IMR-90 (cell line): ENCODE measurements at places on chromosomes 13 and 19. TPM values are rescaled to one million over a fixed set of nuclear protein-coding genes. Genes with fewer than 3 reads are reported as not detected.

GRCh38 chr13:48979892-48980291 is 4.2 kb downstream of the FNDC3A start:
- DNase-seq: no peak

DNA sequence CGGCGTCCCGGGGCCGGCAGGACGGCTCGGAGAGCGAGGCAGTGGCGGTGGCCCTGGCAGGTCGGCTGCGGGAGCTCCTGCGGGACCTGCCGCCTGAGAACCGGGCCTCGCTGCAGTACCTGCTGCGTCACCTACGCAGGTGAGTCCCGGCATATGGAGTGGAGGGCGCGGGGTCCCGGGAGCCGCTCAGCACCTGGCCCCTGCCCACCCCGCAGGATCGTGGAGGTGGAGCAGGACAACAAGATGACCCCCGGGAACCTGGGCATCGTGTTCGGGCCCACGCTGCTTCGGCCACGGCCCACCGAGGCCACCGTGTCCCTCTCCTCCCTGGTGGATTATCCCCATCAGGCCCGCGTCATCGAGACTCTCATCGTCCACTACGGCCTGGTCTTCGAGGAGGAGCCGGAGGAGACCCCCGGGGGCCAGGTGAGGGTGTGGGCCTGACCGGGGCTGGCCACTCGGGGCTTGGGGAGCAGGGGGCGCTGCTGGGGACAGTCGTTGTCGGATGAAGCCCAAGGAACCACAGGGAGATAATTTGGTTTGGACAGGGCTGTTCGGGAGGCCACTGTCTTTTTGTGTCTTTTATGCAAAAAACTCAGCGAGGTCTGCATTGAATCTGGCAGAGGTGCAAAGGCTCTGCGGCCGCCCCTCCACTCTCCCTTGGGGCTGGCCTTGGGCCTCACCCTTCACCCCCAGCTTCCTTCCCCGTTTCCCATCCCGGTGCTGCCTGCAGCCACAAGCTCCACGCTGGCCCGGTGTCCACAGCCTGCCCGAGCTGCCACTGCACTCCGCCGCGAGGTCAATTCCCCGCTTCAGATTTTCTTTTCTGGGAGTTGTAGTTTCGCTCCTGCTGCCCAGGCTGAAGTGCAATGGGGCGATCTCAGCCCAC is 12.0 kb downstream of the POLR2E start:
- DNase-seq: no peak

- DNase-seq: no peak
These were observed 65.0 kb downstream of the TBC1D4 start for GRCh38 chr13:75417012-75417384.

- DNase-seq: peak; percentile 3
These were observed 230.2 kb downstream of the TDRD3 start for GRCh38 chr13:60627071-60627686.

GRCh38 chr19:10290357-10290875 is 664 bp downstream of the ICAM5 start:
- peak; percentile 7 for DNase-seq

GRCh38 chr19:53898636-53899341 is 10.3 kb upstream of the CACNG7 start:
- DNase-seq: no peak

DNA sequence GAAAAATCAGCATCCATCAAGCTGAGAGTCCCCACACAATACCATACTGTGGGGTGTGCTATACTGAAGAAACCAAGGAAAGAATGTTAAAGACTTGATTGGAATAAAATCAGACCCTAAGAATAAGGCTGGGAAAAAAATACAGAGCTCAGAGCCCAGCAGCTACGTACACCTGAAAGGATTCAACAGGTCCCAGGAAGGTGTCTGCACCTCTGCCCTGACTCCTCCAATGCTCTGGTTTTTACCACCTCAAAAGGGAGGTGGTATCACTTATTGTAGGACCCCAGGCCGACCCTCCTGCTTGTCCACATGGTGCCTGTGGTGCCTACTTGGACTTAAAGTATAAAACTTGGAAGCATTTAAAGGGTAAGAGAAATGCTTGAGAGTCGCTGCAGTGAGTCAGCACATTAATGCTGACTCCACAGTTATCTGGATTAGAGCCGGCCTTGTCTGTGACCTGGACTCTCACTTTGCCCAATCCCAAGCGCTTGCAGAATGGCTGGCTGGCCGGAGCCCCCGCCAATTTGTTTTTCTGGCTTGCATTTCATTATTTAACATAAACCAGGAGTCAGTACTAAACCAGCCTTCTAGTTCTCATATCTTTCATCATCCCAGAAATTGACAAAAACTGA is 110.1 kb downstream of the FGF14 start:
- peak; percentile 27 for DNase-seq

GRCh38 chr13:20582026-20582425 is 15.1 kb downstream of the IFT88 start:
- DNase-seq: no peak

DNA sequence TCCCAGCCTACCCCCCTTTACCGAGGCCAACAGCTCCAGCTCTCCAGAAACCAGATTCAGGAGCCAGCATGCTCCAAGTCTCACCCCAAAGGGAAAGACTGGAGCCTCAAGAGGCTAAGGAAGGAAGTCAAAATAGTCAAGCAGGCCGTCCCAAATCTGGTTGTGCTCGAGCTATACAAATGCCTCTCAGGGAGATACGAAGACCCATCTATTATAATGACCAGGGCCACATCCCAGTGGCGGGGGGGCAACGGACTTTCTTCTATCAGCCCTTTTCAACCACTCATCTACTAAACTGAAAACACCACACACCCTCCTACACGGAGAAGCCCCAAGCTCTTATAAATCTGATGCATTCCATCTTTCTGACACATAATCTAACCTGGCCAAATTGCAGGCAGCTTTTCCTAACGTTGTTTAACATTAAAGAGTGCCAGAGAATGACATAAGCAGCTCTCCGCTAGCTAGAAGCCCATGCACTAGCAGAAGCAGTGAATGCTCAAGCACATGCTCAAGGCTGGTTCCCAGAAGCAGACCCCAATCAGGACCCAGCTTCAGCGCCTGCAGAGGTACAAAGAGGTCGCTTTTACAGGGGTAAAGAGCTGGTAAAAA is 104.6 kb upstream of the ZNF98 start:
- no peak for DNase-seq

- no peak for DNase-seq
These were observed 13.7 kb downstream of the SMIM24 start for GRCh38 chr19:3466635-3467034.

DNA sequence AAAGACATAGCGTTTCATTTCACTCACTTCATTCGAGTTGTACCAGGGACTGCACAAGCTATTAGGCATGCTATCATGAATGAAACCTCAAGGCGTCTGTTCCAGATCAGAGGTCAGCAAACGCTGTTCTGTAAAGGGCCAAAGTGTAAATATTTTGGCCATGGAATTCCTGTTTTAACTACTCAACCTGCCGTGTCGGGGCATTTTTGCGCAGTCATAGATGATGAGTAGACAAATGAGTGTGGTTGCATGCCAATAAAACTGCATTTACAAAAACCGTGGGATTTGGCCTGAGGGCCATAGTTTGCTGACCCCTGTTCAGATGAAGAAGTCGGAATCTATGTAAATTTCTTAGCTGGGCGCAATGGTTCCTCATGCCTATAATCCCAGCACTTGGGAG is 6.5 kb downstream of the INSR start:
- no peak for DNase-seq

- peak; percentile 54 for DNase-seq
These were observed 14.6 kb upstream of the C13orf42 start for GRCh38 chr13:51125495-51126226.

- DNase-seq: no peak
These were observed 48.7 kb downstream of the ESD start for GRCh38 chr13:46748300-46748699.

GRCh38 chr13:114315074-114315785 is 927 bp downstream of the CHAMP1 start:
- no peak for DNase-seq

GRCh38 chr19:10533646-10534386 is 9.9 kb upstream of the ATG4D start:
- DNase-seq: peak; percentile 88

DNA sequence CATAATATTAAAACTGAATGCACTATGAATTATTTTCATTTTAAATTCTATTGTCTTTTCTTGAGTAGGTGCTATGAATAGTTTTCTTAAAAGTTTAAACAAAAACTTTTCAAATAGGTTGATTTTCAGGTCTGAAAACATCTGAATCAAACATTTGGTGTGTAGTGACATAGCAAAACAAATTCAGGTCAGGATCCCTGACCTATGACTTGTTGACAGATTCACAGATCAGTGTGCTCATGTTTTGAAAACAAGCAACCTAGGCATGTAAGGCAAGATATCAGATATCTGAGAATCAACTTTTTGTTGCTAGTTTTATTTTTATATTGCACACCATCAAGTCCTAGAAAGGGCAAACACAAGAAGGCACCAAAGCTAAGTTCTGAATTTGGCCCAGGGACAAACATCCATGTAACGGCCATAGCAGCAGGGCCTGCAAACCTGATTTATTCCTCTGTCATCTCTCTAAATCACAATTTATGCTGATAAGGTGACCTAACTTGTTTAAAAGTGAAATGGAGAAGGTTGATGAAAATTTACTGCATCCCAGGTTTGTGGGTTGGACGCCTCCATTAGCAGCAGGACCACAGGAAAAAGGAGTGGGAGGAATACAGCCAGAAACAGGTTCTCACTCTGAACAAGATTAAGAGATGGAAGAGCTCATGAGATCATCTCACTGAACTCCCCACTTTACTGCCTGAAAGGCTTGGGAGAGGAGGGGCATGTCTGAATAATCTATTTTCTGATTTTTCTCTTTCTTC is 337.7 kb downstream of the KCNRG start:
- DNase-seq: no peak

GRCh38 chr13:20291037-20291436 is 58.9 kb upstream of the GJB6 start:
- DNase-seq: no peak

- DNase-seq: no peak
These were observed 429.5 kb downstream of the TSHZ3 start for GRCh38 chr19:30919737-30920136.

- no peak for DNase-seq
These were observed 643.9 kb upstream of the SGCG start for GRCh38 chr13:22536851-22537250.

DNA sequence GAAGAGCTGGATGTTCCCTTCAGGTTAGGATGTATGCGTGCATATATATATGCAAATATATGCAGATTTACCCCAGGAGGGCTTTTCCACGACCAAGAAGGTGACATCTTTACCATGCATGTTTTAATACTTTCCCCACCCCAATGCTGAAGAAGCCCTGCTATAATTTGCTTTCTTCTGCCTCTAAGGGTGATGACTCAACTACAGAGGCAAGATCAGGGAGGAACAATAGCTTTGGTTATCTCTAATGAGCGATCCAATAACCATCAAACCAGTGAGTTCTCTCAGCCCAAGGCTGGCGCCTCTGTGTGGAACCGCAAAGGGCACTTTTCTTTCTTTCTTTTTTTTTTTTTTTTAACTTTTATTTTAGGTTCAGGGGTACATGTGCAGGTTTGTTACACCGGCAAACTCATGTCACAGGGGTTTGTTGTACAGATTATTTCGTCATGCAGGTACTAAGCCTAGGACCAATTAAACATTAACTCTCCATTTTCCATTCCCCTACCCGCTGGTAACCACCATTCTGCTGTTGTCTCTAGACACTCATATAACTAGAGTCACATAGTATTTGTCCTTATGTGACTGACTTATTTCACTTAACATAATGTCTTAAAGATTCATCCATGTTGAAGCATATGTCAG is 25.7 kb upstream of the UBE2L5 start:
- DNase-seq: peak; percentile 19

DNA sequence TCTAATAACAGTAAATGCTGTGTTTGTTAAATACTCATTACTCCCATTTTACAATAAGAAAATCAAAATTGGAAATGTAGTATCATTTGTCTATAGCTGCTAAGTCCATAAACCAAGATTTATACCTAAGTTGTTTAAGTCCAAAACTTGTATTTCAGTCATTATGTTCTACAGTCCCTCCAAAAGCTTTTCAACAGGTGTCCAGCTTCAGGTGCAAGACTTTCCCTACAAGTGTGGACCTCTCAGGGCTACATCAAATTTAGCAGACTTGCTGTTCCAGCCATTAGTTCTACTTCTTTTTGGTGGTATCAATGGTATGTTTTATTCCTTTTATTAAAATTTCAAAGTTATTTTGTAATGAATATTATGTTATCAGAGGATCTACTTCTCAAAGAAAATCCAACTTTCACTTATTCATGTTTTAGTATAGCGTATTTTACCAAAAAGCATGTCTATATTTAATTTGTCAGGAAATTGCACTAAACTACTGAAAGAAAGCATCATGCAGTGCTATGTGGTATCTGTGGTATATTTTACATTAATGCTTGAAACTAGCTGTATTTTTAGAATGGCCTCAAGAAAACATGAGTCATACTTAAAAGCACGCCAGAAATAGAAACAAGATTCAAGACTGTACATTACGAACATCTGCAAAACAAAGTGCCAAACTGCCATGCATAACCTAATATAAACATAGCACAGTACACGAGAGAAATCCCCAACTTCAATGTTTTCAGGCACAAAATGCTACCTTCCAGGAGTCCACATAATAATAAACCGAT is 44.5 kb downstream of the VWA8 start:
- peak; percentile 95 for DNase-seq

DNA sequence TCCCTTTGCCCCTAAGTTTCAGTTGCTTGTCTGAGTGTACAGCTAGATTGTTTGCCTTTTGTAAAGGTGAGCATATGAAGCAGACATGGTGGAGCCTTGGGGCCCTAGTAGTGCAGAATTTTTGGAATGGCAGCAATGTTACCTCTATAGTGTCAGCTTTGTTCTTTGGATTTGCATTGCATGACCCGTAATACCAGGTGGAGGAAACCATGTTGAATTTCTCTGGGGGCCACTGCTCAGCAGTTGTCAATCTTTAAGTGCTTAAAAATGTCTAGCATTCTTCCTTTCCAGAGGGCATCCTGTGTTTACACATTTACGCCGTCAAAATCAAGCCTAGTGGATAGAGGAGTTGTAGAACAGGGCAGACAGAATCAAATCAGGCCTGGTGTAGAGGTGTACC is 303.3 kb downstream of the ATP8A2 start:
- no peak for DNase-seq

GRCh38 chr19:3392480-3392879 is 26.1 kb downstream of the NFIC start:
- DNase-seq: no peak

PPM1N gene
- 0.56 and 0.90 TPM in 2 replicates for total RNA-seq

ZNF579 gene
- 0.54 and 0.83 TPM in 2 replicates for total RNA-seq

HPN gene
- total RNA-seq: not detected in 2 replicates

PTPRH gene
- total RNA-seq: 1.7 and 3.4 TPM in 2 replicates

UHRF1 gene
- total RNA-seq: 57.4 and 70.3 TPM in 2 replicates

INSL3 gene
- not detected in 2 replicates for total RNA-seq

SLC7A9 gene
- not detected in 2 replicates for total RNA-seq

ZNF569 gene
- 5.9 and 6.7 TPM in 2 replicates for total RNA-seq

RPL28 gene
- 386 and 998 TPM in 2 replicates for total RNA-seq

RFPL4A gene
- total RNA-seq: not detected in 2 replicates

SPC24 gene
- total RNA-seq: 68.3 and 97.5 TPM in 2 replicates

ZNF540 gene
- 0.28 and 0.54 TPM in 2 replicates for total RNA-seq

ZNF547 gene
- 4.4 and 5.6 TPM in 2 replicates for total RNA-seq

UGGT2 gene
- total RNA-seq: 40.1 and 63.9 TPM in 2 replicates

OLFM4 gene
- not detected in 2 replicates for total RNA-seq

SYNGR4 gene
- total RNA-seq: not detected in 2 replicates
